ENCODE measurements at places on chromosomes 7 and 10.
A peak's percentile ranks its signal among the peaks of the same experiment; 100 is the strongest.

GRCh38 chr10:129963641-129964501 lies at the start of gene EBF3:
Gene EBF3, minus strand, starts transcription at chr10:129964274. Its CDS starts 506 bp downstream, at chr10:129963768.
- peak; percentile 45 for DNase-seq

DNA sequence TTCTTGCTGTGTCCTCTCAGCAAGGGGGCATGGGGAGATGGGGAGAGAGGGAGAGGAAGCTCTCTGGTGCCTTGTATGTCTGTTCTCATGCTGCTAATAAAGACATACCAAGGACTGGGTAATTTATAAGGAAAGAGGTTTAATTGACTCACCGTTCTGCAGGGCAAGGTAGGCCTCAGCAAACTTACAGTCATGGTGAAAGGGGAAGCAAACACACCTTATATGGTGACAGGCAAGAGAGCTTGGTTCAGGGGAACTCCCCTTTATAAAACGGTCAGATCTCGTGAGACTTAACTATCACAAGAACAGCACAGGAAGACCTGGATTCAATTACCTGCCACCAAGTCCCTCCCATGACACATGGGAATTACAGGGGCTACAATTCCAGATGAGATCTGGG lies 464.7 kb upstream of the CELF2 start:
- DNase-seq = no peak

DNA sequence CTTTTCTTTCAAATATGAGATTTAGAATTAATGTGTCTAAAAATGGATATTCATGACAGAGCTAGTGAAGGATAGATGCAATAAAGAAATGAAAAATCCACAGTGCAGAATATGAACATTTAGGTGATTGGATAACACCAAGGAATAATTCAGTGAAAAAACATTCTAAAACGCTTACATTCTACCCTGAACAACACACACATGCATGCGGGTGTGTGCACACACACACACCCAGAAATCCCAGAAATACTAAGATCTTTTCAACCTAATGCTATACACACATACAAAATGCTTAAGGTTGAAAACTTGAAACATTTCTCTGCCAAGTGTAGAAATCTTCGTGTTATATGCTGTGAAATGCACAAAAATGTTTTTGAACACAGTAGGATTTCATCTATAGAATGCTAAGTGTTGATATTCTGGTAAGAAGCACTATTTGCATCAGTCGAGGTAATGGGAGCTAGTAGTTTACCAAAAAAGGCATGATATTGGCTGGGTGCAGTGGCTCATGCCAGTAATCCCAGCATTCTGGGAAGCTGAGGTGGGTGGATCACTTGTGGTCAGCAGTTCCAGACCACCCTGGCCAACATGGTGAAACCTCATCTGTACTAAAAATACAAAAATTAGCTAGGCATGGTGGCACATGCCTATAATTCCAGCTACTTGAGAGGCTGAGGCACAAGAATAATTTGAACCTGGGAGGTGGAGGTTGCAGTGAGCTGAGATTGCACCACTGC lies 600.6 kb downstream of the PHTF2 start:
- no peak for DNase-seq

GRCh38 chr10:132117146-132117545 lies 51.4 kb downstream of the JAKMIP3 start:
- no peak for DNase-seq

DNA sequence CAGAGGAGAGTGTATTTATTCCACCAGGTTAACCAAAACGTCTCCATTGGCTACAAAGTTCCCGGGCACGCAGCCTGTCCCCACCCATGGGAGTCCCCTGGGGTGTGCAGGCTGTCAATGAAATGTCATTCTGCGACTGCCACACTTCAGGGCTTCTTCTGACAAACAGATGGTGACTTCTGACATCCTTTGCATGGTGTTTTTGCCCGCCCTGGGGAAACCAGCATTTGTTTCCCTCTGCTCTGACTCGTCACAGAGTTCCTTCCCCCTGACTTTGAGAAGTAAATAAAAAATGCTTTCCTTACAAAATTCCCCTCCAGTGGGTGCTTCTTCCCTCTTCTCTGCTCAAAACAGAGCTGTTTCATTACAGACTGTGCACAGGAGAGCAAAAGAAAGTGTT lies 38.2 kb downstream of the TNS3 start:
- DNase-seq = no peak

- DNase-seq = no peak
These were observed 113.0 kb upstream of the ANLN start for GRCh38 chr7:36276428-36277248.

DNA sequence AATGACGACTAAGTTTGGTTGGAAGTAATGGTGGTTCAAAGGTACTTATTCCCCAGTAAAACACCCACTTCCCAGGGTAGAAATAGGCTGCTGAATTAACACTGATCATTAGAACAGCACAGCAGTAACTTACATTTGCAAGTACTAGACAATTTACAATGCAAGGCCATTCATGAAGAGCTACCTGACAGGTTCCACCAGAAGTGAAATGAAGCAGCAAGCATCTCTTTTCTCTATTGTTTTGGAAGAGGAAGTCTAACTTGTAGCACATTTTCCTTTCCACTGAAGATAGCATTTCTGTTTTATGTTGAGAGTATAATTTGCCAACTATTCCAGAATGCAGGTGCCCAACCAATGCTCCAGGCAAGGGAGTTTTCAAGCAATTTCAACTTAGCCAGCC lies 145.9 kb downstream of the CREB5 start:
- no peak for DNase-seq

- DNase-seq = no peak
These were observed 356.2 kb upstream of the LRGUK start for GRCh38 chr7:133770863-133771492.

DNA sequence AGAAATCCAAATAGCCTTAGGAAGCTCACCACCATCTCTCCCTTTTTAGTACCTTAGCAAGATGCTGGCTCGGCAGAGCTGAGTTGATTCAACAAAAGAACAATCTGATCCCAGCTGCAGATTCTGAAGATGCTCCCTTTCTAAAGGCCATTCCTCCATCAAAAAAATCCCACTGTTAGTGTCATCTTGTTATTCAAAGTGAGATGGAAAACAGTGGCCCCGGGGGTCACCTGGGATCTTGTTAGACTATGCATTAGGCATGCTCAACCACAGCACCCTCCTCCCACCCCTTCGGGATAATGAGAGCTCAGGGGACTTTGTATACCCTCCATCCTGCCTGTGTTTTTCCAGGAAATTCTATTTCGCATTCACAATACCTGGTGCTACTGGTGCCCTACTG lies 2.4 kb downstream of the NCAPG2 start:
- DNase-seq = no peak

GRCh38 chr10:63093227-63093626 lies 39.9 kb upstream of the NRBF2 start:
- no peak for DNase-seq

DNA sequence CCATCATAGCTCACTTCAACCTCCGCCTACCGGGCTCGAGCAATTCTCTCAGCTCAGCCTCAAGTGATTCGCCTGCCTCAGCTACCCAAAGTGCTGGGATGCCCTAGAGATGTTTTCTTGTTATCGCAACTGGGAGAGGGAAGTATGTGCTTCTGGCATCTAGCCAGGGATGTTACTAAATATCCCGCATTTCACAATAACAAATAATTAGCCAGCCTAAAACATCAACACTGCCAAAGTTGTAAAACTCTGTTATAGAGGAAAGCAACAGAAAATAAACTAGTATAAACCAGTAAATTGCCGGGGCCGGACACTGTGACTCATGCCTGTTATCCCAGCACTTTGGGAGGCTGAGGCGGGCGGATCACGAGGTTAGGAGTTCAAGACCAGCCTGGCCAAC lies 7.2 kb downstream of the INA start:
- no peak for DNase-seq

DNA sequence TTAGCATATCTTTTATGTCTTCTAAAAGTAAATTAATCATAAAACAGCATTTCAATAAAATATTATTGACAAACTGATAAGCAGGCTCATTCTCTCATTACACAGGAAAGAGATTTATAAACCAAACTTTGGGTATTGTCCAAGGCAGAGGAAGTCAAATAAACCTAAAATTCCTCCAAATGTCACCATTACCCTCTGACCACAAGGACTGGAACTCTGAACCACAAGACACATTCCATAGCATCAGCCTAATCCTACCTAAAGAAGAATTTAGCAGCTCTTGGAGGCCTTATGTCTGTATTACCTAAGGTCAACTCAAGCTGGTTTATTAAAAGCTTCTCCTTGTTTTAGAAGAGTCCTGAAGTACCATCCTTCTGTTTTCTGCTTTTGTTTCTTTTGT lies 82.4 kb upstream of the SLC13A1 start:
- DNase-seq = no peak
